ENCODE measurements at places on chromosomes 3 and 15.

GRCh38 chr3:13688824-13689223 lies 139.9 kb downstream of the FBLN2 start:
- no peak for DNase-seq

DNA sequence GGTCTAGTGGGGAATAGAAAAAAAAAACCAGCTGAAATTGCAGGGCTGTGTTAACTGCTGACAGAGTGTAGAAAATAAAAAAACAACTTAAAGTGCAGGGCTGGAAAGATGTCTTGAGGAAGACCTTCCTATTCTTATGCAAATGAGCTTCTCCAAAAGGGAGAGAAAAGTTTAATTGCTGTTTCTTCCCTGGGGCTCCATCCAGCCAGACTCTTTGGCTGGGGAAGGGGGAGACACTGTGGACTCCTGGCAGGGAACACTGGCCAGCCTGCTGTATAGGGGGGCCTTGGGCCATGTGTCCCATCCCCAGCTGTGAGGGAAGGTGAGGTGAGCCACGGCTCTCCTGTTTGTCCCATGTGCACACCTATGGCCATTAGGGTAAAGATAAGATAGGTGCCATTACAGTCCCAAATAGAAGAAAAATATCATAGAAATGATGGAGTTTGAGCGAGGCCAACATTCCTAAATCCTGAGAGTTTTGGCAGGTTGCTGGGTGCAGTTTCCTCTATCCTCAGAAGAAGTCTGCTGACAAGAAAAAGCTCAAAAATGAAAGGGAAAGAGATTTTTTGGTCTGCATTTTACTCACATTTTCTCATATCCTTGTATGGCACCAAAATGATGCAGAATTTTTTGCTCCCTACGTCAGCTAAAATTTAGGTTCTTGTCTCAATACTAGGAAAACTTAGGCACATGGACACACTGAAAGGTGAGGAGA lies 901.7 kb downstream of the PLOD2 start:
- DNase-seq, result no peak

DNA sequence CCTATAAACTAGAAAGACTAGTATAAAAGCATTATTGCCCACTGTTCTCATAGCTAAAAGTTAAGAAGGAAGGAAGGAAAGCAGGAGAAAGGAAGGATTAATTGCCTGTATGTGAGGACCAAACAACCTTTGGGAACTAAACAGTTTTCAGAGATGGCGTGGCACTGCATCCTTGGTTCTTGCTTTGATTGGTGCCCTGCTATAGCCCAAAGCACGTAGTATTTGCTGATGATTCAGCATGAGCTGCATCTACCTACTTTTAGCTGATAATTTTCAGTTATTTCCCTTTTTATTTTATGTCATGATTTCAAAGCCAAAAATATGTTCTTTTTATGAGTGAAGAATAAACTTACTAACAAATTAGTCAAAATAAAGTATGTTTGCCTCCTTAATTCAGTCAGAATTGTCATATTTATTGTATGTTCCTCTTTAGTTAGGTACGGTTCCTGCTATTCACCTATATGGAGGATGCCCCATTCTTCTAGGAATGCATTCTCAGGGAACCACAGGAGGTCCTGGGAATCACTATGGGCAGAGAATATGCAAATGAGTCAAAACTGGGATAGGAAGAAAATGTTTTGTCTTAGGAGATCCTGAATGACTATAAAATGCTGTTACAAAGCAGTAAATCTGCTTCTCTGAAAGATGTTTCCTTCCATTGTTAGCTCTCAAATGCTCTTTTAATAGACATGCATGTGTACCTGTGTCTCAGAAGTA lies 65.4 kb upstream of the THSD4 start:
- DNase-seq, result no peak

GRCh38 chr15:26146202-26146601 lies 283.1 kb upstream of the ATP10A start:
- no peak for DNase-seq

DNA sequence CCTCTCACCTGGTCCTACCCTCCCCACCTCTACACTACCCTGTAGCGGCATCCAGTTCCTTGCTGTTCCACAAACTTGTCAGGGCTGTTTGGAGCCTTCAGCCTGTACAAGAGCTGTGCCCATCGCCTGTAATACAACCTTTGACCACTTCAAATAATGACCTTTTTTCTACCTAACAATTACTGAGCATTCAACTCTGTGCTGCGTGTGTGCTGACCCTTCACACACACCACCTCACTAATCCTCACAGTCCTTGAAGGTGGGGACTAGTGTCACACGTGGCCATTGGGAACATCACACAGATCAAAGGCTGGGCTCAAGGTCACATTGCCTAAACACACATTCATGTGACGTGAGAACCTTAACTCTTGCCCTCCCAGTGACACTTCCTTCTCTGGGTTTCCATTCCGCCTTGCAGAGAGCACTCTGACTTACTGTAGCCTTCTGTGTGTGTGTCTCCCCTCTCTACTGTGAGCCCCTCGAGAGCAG lies 3.1 kb downstream of the C3orf20 start:
- DNase-seq, result no peak

GRCh38 chr3:4897765-4898453 lies 81.3 kb upstream of the BHLHE40 start:
- no peak for DNase-seq
